Stimulated activated CD4-positive, alpha-beta T cell treated with anti-CD3 and anti-CD28 coated beads, TNF-alpha, amount 100 ng/mL, for 4 hours (primary cell): ENCODE measurements at places on chromosomes 5 and 9.
A peak's percentile ranks its signal among the peaks of the same experiment; 100 is the strongest.

GRCh38 chr9:33187519-33188218 lies 20.5 kb upstream of the B4GALT1 start:
- no peak for DNase-seq

DNA sequence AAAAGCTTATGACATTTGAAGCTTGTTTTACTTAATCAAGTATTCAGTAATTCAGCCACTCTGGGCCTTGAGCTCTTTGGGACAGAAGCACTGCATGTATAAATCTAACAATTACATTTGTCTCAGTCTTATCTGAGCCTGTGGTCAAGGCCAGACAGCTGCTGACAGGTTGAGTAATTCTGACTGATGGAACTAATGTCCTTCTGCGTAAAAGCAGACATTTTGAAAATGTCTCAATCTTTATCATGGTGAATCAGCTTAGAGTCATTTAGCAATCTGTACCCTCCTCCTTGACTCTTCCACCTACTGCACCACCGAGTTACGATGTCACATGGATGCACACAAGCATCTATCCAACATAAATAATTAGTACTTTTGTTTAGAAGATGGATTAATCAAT lies 400.0 kb downstream of the ARRDC3 start:
- DNase-seq, result no peak

DNA sequence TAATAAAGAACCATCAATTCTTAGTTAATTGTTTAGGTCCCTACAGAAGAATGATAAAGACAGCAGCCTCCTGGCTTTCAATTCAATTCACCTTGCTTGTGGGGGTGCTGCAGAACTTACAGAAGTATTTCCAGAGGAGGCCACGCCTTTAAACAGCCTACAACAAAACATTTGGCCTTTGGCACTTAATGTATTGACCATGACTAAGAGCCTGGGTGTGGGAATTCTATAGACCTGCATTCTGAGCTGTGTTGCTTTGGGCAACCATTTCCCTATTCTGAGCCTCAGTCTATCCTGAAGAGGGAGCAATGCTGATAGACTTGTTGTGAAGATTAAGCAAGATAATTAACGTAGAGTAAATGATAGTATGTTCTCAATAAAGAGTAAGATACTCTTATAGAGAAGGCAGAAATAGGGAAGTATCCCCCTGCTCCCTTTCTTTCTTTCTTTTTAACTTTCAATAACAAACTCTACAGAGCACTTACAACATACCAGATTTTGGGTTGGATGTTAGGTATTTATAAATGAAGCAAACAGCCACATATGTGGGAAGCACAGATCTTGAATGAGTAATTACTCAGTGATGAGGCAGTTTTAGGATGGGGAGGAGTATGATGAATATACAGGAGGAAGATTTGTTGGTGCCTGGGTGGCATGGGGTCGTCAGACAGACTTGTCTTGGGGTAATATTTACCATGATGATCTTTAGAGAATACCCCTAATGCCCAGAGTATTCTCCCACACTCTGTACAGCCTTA lies 28.4 kb downstream of the PAPPA start:
- no peak for DNase-seq

- no peak for DNase-seq
Observed at GRCh38 chr9:124133727-124134126, 122.2 kb downstream of the LHX2 start.

DNA sequence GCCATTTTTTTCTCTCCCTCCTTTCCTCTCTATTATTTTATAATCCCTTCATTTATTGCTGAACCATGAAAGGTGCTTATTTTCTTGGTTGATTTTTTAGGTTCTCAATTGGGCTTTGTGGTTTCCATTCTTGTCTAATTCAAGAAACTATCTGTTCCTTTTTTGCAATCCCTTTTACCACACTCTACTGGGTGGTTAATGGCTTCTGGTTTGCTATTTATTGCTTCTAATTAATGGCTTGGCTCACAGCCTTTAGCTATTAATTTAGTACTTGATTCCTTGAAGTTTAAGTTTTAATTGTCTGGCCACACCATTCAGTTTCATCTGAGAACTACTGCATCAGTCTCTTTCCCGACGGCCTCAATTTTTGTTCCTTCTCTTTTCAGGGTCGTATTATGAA lies 5.6 kb downstream of the FRRS1L start:
- no peak for DNase-seq

DNA sequence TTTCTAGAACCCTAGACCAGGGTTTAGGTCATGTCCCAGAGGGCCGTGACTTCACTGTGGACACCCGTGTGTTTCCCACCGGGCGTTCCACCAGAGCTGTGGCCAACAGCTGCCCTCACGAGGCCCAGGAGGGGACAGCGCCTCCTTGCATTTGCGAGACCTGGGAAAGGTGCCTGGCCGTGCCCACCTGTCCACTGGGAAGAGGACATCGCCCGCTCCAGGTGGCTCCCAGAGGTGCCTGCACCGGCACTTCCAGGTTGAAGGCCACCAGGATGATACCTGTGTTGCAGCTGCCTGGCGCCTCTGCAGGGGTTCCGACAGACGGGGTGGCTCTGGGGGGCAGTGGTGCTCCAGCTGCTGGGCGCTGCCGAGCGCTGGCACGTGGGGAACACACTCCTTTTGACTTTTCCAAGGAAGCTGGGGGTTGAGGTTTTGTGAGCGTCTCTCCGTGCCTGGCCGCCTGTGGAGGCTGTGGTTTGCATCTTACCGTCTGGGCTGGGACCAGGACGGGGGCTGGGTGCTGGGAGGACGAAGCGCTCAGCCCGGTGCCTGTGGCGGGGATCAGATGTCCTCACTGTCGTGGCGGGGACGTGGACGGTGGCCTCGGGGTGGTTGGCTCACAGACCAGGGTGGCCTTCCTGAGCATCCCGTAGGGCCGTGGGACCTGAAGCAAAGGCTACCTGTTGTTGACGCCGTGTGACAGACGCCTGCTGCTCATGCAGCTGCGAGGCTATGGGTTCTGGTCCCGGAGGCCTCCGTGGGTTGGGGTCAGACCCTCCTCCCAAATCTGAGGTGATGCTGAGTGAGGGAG lies 19.2 kb downstream of the NKD2 start:
- DNase-seq, result no peak

GRCh38 chr5:126471247-126471646 lies 48.0 kb downstream of the GRAMD2B start:
- DNase-seq, result no peak

DNA sequence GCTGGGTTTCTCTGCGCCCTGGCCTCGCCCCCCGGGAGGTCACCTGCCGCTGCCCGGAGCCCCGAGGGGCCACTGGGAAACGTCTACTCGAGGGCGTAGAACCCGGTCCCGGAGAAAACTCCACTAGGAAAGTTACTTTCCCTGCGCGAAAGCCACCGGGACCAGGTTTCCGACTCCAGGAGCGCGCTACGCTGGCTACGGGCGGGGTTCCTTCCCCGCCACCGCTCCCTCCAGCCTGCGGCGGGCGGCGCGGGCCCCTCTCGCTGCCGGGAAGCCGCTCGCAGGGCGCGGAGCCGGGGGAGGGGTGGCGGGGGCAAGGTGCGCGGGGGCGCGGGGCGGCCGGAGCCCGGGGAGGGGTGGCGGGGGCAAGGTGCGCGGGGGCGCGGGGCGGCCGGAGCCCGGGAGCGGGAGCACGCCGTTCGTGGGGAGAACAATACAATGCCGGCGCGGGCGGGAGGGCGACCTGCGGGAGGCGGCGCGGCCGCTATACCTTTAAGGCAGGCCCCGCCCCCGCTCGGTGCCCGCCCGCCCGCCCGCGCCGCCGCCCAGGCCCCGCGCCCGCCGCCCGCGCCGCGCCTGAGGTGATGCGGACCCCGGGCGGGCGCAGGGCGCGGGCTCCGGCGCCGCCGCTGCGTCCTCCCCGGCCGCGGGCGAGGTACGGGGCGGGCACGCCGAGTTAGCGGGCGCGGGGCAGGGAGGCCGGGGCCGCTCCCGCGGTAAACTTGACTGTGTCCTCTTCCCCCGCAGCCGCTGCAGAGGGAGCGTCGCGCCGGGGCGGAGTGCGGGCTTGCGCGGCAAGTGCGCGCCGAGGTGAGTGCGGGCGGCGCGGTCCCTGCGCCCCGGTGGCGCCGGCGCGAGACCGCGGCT lies 278.1 kb downstream of the AOPEP start:
- DNase-seq, result peak; percentile 3

GRCh38 chr5:175743676-175744210 lies 85.9 kb downstream of the HRH2 start:
- no peak for DNase-seq

DNA sequence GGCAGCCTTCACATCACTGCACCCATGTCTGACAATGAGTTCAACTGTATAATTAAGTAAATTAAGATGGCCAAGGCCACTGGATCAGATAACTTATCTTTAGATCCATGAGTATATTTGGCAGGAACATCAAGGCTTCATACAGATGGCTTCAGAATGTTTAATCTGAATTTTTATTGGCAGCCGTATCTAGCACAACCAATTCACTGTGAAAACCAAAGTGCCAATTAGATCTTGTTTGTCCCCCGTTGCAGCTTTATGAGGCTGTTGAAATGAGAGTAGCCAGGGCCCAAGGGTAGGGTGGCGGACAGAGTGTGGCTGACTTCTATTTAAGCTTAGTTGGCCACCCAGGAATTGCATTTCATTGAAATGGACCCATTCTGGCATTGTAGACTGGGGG lies 137.7 kb downstream of the SYK start:
- DNase-seq, result no peak

DNA sequence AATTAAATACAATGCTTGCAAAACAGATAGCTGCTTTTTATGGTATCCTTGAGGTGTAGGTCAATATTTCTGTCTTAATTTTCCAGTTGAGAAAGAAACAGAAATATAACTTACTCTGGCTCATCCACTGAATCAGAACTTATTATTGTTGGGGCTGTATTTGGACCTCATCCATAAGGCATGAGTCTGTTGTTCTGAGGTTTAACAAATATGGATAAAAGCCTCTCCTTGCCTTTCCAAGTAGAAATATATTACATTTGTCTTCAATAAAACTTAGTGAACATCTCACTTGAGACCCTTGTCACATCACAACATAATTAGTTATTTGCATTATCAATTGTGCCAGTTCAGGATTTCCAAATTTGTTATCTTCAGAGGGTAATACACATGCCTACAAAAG lies 525.8 kb downstream of the AGTPBP1 start:
- DNase-seq, result no peak

GRCh38 chr9:113776194-113776593 lies 99.9 kb upstream of the ZNF618 start:
- DNase-seq, result no peak

DNA sequence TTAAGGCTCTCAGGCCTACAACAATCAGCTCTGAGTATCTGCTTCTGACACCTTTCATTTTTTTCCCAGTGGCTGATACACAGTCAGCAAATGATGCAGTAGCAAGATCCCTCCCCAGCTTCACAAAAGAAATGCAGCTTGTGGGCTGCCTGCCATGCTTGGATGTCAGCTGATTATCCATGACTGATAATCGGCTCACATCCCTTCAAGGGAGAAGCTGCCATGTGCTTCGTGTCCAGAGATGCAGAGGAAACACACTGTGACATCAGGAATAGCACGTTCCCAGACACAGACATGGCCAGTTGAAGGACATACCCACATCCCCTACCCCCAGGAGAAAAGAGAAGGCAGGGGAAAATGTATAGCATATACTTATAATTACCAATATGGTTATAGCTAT lies 27.9 kb downstream of the TMEM215 start:
- no peak for DNase-seq

- no peak for DNase-seq
Observed at GRCh38 chr5:107867266-107867665, 196.5 kb upstream of the EFNA5 start.

GRCh38 chr9:115398313-115398650 lies 280.3 kb upstream of the TNC start:
- no peak for DNase-seq

- no peak for DNase-seq
Observed at GRCh38 chr9:125172031-125172755, 17.4 kb downstream of the PPP6C start.

DNA sequence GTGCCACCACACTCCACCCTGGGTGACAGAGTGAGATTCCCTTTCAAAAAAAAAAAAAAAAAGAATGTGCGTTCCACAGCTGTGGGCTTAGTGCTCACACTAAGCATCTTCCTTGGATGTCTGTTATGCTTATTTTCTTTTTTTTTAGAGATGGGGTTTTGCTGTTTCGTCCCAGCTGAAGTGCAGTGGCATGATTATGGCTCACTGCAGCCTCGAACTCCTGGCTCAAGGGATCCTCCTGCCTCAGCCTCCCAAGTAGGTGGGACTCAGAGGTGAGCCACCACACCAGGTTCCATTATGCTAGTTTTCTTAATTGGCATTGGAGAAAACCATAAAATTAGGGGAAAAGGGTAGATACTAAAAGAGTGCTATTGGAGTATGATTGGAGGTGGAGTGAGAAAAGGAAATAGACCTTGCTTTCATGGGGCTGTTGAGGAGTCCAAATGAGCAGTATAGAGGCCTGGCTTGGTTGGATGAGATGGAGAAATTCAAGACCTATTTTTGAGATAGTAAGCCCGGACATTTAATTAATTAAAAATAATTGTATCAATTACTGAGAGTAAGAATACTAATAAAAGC lies 978 bp upstream of the BRD3OS start:
- DNase-seq, result no peak

- DNase-seq, result no peak
Observed at GRCh38 chr9:105373723-105374122, 74.1 kb upstream of the FSD1L start.

DNA sequence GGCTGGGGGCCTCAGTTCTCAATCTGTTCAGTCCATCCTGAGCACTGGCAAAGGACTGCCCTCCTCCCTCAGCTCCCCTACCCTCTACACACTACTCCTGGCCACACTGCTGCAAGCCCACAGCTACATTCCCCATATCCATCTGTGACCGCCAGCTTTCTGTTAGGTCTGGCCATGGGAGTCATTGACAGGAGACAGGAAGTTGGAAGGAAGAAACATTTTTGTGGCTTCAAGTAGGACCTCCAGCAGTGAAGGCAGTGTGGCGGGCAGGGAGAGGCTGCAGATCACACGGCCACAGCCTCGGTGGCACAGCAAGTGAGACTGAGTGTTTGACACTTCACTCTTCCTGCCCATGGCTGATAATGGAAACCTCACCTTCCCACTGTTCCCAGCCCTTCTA lies 55.9 kb downstream of the SECISBP2 start:
- DNase-seq, result no peak

- DNase-seq, result no peak
Observed at GRCh38 chr5:175535796-175536195, 57.4 kb downstream of the SFXN1 start.

DNA sequence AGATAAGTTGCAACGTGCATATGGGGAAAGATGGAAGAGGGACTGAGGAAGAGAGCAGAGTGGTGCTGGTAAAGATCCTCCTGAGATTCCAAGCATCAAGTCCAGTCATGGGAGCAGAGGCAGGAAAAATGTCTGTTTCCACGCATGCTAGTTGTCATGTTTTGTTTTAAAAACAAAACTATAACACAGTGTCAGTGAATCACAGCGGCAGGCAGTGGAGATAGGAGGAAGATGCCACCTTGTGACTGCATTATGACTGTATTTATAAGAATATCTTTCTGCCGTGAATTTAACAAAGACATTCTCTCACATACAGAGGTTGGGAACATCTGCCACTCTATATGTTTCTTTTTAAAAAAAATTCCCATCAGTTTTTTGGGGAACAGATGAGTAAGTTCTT lies 3.7 kb upstream of the SVEP1 start:
- DNase-seq, result no peak
